Activated T-helper 2 cell treated with anti-CD3 and anti-CD28 coated beads, Interferon-gamma antibody, Interleukin-2, Interleukin-4, amounts not matched to agents 10 μg/mL and 5 μg/mL and 100 μg/mL, durations not matched to agents 14 hours and 24 hours and 36 hours (primary cell): ENCODE measurements at places on chromosomes 12 and 14. TPM values are rescaled to one million over a fixed set of nuclear protein-coding genes. Genes with fewer than 3 reads are reported as not detected.

DNA sequence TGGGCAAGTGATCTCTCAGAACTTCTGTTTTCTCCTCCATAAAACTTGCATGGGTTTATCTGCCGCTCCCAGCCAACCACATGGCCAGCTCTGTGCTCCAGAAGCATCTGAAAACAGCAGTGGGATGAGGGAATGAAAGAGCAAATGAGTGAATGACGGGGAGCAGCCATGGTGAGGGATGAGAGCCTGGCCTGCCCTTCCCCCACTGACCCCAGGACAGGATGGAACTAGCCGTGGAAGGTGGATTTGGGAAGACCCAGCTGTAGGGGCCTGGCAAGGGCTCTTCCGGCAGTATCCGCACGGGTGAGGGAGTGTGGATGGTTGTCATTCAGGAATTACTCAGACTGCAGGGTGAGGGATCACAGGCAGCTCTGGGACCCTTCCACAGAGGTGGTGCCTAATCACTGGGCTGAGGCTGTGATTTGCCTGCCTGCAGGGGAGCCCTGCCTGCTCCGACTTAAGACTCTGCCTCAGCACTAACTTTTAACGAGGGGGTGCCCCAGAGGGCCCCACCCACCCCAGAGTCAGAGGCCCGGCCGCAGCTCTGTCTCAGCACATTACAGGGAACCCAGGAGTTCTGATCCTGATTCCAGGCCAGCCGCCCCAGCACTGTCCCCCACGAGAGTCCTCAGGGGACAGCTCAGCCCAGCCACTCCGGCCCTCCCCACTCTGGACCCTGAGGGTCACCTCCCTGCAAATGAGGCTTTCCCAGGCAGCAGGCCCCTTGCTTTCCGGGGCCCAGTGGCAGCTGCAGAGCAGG lies 136.8 kb upstream of the C14orf180 start:
- no peaks in the 10 kb centered on the region for H3K36me3 ChIP-seq
- DNase-seq = peak; percentile 4
- H3K27ac ChIP-seq = no peak overlapping the region
- peaks cover 1% of the 10 kb centered on the region for H3K27me3 ChIP-seq
- H3K4me1 ChIP-seq = no peaks in the 10 kb centered on the region

The ZDHHC22 gene
- not detected in 2 replicates for total RNA-seq

DNA sequence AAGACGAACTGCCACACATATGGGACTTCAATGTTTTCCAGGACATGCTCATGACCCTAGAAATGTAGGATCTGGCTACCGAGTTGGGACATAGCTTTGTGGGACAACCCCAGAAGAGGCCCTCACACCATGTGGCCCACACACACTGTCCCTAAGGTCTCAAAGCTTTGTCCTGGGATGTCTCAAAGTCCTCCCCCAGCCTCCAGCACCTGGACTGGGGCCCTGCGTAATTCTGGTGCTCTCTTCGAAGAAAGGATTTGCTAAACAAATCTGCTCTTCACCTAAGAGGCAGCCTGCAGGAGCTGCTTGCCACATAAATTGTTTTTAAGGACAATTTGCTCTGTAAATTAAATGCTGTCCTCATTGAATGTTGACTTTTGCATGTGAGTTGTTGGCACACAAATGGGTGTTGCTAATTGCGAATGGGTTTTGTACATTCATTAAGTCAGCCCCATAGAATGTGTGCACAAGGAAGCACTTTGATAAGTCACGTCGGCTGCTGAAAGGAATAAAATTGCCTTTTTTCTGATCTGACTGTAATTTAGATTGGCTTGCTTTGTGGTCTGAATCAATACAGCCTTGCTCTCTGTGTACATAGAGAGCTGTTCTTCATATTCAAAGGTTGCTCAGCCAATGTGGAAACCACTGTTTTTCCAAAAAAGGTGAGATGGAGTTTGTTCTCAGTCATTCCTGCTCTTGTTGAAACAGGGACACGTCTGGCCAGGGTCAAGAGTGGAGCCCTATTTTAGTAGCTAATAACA lies 161.6 kb upstream of the PWP1 start:
- DNase-seq = no peak
- H3K4me3 ChIP-seq = no peak overlapping the region
- no peak overlapping the region for H3K27ac ChIP-seq

The MANSC1 gene
- total RNA-seq = 0.25 and 1.6 TPM in 2 replicates

DNA sequence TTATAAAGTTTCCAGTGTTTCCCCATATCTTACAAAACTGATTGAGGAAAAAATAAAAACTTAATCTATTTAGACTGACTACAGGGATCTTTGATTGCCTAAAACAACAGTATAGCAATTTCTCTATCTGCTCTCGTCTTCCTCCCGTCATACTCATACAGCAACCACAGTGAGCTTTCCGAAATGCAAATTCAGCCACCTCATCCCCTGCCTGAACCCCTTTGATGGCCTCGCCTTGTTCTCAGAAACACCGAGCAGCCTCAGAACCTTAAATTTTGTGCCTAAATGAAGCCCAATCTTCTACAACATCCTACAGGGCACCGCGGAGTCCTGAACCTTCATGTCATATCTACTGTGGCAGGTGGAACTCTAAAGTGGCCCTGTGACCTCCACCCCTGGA lies 223.7 kb upstream of the TMEM132C start:
- H3K4me1 ChIP-seq = no peaks in the 10 kb centered on the region
- H3K4me3 ChIP-seq = no peak overlapping the region
- no peaks in the 10 kb centered on the region for H3K27me3 ChIP-seq
- DNase-seq = no peak
- H3K36me3 ChIP-seq = no peaks in the 10 kb centered on the region
